T-helper 2 cell (primary cell): ENCODE measurements at places on chromosomes 13 and 19.

DNA sequence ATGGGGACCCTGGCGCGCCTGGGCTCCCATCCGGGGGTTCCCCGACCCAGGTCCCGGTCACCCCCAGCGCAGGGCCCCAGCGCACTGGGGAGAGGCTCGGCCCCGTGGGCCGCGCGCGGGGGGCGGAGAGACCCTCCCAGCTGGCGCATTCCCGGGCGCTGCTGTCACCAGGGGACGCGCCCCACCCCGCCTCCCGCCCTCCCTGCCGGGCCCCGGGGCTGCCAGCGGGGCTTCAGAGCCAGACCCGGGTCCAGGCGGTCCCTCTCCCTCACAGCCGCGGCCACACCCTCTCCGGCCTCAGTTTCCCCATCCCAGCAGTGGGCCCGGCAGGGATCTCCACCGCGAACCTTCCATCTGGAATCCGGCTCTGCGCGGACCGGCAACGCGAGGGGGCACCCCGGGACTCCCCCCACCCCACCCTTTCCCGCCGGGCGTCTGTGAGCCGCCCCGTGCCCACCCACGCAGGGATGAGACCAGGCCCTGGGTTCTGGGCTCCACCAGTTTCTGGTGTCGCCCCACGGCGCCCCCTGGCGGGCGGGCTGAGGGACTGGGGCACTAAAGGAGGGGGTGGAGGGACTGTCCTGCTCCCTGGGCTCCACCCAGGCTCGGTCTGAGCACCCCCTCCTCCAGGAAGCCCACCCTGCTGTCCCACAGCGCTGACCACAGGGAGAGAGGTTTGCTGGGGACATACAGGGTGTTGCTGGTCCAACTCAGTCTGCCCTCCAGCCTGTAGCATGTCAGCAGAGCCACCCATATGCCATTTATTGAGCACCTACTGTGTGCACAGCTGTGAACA, 878 bp upstream of the ADAMTSL5 start:
- peak; percentile 55 for DNase-seq

DNA sequence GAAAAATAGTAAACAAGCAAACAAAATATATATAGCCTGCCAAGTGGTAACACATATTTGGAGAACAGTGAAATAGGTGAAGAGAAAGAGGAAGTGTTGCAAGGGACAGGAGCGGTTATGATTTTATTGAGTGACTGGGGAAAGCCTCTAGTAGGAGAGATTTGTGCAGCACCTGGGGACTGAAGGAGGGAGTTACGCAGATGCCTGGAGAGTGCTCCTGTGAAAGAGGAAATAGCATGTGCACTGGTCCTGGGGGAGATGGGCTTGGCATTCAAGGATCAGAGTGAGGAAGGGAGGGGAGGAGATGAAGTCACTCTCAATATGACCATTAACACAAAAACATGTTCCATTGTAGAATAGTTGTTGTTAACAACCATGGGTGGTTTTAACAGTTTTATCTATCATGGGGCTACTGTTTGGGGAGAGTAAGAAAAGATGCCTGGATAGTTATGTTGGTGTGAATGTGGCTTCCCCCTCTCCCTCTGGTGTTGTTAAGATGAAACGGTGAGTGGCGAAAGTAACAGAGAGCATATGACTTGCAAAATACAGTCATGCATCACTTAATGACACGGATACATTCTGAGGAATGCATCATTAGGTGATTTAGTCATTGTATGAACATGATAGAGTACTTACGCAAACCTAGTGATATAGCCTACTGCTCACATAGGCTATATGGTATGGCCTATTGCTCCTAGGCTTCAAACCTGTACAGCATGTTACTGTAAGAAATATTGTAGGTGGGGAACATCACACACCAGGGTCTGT, 251.7 kb upstream of the ARGLU1 start:
- no peak for DNase-seq

- no peak for DNase-seq
Observed at GRCh38 chr13:38703255-38703654, 16.4 kb downstream of the FREM2 start.

DNA sequence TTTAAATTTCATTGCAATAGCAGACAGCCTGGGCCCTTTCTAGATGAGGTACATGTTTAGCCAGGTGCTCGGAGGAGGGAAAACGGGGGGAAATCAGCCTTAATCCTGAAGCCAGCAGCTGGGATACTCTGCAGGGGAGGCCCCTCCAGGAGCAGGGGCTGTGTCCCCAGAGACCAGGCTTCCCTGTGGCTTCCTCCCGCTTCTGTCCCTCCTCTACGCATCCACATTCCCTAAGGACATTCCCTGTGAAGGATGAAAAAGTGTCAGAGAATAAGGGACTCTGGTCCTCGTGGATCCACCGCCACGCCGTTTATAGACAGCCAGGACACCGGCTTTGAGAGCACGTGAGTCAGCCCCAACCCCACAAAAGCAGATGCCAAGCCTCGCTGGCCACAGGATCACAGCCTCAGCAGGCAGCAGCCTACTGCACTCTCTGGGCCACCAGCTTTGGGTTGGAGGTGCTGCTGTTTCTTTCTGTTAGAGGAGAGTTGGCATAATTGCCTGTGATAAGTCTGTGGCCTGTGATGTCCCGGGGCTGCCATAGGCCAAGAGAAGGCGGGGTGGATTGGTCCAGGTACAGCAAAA, 36.7 kb upstream of the RANBP3 start:
- DNase-seq, result no peak

- DNase-seq, result no peak
Observed at GRCh38 chr13:50030315-50030714, 15.1 kb downstream of the KCNRG start.

GRCh38 chr13:77986713-77987112, 68.1 kb upstream of the EDNRB start:
- DNase-seq, result no peak

DNA sequence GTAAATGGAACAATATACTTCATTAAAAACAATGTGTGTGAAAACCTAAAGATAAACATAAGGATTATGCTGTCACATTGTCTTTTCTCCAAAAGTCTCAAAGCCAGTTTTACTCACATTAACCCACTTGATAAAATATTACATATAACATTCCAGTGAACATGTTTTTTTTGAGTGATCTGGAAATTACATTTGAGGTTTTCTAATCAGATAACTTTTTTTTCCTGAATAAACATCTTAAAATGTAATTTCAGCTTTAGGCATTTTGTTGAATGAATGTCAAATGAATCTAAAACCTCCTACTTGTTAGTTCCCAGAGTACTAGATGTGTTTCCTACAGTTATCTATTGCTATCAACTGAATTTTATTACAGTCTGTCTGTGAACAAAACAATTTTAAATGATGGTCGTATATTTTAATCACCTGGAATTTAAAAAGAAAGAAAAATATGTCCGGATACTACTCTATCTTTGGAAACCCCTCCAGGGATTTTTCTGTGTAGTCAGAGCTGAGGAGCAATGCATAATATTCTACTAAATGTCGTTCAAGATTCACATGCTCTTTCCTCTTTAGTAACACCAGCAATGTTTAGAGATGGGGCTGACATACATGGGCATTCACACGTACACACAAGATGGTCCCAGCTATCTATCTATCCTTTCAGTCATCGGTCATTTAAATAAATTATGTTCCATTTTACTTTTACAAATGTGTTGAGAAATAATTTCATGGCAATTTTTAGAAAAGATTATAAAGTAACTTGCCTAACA, 283.9 kb downstream of the KLF12 start:
- DNase-seq, result no peak

DNA sequence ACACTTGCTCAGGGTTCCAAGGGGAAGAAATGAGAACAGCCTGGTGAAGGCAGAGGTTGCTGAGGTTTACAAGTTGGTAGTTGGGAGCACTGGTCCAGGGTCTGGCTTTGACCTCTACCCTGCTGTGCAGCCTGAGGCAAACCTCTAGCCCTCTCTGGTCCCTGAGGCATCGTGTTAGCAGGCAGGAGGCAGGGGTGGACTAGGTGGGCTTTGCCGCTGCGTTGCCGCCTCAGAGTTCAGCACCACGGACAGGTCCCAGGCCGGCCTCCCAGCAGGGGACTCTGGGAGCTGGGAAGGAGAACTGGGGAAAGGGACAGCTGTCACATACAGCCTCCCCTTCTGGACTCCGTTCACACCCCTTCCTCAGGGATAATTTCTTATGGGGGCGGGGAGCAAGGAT, 3.1 kb downstream of the NCAN start:
- no peak for DNase-seq
